MM.1S (cell line): ENCODE measurements at places on chromosomes 13 and 19.

DNA sequence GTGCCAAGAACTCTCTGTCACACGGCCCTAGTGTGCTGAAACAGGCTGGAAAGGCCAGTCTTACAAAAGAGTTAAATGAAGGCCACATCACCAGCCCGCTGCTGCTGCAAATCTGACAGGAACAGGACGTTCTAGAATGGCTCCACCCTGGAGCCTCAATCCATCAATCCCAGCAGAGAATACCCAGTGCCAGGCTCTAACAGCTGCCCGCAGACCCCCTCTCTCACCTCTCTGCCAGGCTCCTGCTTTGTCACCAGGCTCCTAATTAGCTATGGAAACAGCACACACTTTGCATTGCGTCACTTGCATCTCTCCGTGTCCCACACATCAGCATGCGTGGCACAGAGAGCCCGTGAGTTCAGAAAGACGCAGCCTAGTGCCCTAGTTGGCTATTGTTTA is 314.1 kb downstream of the FOXO1 start:
- DNase-seq: no peak

GRCh38 chr13:59318320-59318930 is 845.3 kb downstream of the DIAPH3 start:
- peak; percentile 54 for DNase-seq

DNA sequence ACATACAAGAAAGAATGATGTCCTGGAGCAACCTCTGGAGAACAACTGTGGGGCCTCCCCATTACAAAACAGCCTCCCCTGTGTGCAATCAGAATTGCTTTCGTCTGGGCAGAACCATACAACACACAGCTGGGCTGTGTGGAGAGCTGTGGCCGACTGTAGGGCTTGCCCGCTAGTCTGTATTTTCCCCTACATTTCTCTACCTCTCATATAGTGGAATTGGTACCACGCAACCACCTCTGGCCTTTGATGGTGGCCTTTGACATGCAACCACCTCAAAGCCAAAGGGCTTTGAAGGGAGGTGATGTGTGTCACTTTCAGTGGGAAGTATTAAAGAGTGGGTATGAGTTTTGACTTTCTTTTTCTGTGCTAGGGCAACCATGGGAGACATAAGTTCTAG is 34.0 kb downstream of the GARRE1 start:
- DNase-seq: no peak

- no peak for DNase-seq
Observed at GRCh38 chr13:113051641-113052040, 54.0 kb upstream of the F7 start.

DNA sequence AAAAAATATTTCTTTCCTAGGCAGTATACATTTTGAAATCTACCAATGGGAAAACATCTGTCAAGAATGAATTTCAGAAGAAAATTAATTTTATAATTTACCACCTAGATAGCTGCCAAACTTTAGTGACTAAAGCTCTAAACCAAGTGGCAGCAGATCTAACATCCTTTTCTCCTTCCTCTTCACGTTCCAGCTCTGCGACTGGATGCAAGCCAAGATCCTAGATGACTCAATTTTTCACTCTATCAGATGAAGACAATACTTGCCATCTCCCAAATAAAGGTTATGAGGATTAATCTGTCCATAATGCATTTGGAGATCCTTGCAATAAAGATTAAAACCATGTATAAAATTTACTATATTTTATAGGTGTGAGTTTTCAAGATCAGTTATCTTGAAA is 66.7 kb upstream of the MIR17HG start:
- no peak for DNase-seq

DNA sequence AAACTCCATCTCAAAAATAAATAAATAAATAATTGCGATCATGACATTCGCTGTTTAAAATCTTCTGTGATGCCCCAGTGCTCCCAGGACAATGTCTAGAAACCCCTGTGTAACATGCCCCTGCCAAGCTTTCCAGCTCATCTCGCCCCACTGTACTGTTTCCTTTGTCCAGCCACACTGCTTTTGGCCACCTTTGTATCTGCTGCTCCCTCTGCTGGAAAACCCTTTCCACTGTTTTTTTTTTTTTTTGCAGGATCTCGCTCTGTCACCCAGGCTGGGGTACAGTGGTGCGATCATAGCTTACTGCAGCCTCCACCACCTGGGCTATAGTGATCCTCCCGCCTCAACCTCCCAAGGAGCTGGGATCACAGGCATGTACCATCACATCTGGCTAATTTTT is 7.5 kb downstream of the PLAUR start:
- DNase-seq: no peak

DNA sequence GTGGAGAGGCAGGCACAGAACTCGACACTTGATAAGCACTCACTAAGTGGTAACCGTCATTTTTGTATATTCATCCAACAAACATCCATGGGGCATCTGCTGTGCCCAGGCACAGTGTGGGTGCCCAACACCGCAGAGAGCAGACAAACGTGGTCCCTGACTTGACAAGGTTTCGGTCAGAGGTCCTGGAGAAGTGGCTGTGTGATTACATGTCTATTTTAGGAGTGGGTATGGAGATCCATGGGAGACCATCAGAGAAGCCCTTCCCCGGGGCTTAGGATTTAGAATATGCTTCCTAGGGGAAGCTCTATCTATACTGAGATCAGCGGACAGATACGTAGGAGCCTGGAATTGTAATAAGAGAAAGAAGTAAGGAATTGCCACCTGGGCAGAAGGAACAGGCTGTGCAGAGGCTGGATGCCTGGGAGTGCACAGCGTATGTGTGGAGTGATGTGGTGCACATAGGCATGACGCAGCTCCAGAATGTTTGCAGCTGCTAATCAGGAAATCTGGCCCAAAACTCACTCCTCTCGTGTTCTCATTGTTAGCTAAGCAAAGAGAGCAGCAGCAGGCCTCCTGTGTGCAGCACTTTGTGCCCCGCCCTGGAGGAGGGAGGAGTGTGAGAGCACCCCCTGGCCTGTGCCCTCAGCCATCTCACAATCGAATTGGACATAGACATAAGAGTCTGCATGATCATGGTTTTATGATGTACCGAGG is 23.0 kb upstream of the IRS2 start:
- DNase-seq: no peak

DNA sequence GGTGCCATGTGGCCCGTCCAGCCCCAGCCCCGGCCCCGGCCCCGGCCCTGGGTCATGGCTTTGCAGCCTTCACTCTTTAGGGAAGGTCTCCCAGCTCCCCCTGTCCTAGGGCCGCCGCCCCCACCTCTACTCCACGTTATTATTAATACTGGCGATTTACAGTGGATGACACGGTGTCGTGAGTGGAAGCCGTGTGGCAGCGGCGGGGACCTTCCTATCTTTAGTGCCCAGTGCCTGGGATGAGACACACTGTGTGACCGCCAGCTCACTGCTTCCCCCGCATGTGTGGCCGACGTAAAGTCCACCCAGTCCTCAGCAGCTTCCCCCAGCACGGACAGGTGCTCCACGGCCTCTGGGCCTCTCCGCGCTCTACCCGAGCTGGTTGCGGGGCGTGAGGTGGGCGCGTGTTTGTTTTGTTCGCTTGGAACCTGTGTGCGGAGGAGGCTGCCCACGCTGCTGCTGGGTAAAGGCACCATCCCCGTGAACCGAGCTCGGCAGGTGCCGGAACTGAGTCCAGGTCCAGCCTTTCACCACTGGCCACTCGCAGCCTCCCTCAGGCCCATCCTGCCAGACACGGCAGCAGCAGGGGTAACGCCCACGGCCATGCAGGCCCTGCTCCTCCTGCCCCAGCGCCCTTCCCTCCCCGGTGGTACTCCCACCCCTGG is 70.9 kb upstream of the MCF2L start:
- no peak for DNase-seq

DNA sequence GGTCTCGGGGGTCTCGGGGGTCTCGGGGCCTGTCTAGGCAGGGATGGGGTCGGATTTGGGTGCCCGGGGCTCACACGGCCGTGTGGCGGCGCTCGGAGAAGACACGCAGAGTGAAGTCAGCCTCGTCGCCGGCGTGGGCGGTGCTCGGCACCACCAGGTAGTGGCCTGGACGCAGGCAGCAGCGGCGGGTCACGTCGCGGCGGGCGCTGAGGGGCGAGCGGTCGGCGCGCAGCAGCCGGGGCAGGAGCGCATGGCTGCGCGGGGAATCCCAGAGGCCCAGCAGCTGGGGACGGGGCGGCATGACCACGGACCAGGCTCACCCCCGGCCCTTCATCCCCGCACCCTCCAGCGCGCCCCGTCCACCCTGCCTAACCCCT is 8.2 kb downstream of the CAPN12 start:
- peak; percentile 21 for DNase-seq
